Activated naive CD8-positive, alpha-beta T cell treated with anti-CD3 and anti-CD28 coated beads for 36 hours (primary cell): ENCODE measurements at places on chromosomes 1 and 21.
A peak's percentile ranks its signal among the peaks of the same experiment; 100 is the strongest.

DNA sequence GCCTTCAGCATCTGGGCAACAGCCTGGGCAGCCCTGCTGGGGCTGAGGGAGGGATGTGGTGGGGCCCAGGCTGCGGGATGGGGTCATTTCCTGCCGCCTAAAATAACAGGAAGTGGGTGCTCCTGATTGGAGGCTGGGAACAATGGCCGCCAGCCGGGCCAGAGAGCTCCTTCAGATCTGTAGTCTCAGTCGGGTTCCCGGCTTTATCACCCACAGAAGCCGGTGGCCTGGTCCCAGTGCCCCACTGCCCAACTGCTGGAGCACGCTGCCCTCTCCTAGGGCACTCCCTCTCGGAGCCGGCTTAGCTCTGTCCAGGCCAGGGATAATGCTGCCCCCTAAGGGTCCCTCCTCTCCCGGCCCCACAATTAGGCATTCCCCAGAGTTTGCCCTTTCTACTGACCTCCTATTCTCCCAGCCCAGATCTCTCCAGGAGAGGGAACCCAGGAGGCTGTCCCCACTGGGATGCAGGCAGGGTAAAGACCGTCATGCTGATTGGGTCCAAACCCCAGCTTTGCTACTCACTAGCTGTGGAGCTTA is 5.1 kb downstream of the MAP7D1 start:
- DNase-seq: peak; percentile 79

- no peak for DNase-seq
Observed at GRCh38 chr1:119268879-119269278, 99.7 kb upstream of the HAO2 start.

GRCh38 chr1:5968161-5968736 is 24.0 kb downstream of the NPHP4 start:
- no peak for DNase-seq

- DNase-seq: no peak
Observed at GRCh38 chr1:244311784-244312532, 139.8 kb downstream of the ADSS2 start.

DNA sequence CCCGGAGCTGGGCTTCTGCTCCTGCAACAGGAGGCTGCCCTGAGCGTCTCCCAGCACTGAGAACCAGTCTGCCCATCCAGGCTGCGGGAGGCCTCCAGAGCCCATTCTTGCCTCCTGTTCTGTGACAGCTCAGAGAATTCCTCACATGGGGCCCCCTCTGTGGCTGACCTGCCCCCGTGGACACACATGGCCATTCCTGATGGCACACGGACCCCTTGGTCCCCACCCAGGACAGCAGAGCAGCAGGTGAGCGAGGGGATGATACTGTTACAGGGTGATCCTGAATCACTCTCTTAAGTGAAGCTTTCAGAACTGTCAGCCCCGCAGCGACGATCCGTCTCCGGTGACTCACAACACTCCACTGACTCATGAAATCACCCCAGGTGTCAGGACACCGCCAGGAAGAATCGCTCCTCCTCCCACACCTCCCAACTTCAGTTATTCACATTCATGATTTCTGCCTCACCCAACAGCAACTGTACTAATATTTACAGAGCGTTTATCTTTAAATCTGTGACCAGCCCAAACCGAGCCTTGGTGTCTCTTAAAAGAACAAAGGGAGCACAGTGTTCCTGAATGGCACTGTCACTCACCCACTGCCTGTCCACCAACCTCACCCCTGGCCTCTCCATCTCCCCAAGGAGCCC is 22.5 kb downstream of the CHD5 start:
- no peak for DNase-seq

- DNase-seq: no peak
Observed at GRCh38 chr1:55447488-55447887, 232.3 kb upstream of the USP24 start.

DNA sequence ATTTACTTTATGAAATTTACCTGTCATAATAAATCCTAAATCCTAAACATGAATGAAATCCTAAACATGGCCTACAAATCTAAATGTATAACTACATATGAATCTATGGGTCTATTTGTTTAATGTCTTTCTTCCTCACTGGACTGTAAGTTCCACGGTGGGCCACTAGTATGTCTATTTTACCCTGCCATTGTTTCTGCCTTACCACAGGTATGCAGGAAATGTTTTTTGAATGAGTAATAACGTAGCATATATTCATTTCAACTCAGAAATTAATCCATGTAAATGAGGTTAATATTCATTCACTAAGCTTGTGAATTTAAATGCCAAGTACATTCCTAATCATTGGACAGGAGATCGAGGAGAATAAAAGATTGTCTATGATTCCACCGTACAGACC is 35.3 kb downstream of the B3GALNT2 start:
- no peak for DNase-seq

DNA sequence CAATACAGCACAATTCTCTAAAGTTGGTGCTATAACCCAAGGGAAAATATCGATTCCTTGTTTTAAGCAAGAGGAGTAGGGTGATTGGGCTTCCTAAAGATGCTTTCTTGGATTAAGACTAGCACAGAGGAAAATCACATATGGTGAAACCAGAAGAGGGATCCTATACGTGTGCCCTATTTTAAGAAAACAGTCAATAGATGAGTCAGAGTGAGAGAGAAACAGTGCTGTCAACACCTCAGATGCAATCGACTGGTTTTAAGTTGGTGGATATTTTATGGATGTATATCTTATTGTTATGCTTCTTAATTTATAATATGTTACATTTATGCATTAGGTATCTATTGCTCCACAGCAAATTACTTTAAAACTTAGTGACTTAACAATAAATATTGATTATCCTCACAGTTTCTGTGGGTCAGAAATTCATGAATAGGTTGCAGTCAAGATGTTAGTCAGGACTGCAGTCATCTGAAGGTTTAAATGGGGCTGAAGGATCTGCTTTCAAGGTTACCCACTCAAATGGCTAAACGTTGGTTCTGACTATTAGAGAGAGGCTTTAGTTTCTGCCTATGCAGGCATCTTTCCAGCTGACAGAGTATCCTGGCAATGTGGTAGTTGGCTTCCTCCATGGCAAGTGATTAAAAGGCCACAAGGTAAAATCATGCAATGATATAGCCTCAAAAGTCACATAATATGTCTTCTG is 61.6 kb upstream of the DEPDC1 start:
- DNase-seq: no peak

- DNase-seq: no peak
Observed at GRCh38 chr1:125066385-125066784, 3881.6 kb downstream of the SRGAP2C start.

DNA sequence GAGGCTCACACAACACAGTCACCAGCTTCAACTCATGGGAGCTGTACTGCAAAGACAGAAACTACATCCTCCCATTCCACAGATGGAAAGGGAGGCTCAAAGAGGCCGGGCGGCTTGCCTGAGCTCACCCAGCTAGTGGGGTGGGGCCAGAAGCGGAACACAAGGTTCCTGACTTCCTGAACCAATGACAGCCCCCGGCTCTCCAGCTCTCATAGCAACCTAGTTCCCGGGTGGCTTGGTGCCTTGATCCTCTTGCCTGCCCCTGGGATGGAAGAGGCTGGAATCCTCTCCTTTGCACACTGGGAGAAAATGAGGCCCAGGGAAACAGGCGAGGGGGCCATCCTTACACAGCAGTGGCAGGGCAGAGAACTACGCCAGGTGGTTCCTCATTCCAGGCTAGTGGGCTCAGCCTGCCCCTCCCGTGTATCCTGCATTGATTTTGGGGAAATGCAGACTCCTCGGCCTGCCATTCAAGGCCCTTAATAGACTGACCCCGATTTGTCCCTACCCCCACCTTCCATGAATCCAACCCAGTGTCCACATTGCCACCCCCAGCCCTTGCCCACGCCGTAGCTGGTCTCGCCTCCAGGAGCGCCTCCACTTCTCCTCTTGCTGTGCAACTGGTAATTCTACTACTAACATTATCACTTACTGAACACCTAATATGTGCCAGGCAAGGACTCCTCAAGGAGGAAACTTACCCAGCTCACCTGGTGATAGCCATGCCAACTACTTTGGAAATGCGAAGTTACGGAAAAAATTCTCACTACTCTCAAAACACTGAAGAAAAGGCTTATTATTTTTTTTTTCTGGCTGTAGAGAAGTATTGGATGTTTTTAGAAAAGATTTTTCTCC is 5.0 kb downstream of the RAP1GAP start:
- no peak for DNase-seq

GRCh38 chr1:152050886-152051675 is 14.3 kb upstream of the S100A11 start:
- no peak for DNase-seq

DNA sequence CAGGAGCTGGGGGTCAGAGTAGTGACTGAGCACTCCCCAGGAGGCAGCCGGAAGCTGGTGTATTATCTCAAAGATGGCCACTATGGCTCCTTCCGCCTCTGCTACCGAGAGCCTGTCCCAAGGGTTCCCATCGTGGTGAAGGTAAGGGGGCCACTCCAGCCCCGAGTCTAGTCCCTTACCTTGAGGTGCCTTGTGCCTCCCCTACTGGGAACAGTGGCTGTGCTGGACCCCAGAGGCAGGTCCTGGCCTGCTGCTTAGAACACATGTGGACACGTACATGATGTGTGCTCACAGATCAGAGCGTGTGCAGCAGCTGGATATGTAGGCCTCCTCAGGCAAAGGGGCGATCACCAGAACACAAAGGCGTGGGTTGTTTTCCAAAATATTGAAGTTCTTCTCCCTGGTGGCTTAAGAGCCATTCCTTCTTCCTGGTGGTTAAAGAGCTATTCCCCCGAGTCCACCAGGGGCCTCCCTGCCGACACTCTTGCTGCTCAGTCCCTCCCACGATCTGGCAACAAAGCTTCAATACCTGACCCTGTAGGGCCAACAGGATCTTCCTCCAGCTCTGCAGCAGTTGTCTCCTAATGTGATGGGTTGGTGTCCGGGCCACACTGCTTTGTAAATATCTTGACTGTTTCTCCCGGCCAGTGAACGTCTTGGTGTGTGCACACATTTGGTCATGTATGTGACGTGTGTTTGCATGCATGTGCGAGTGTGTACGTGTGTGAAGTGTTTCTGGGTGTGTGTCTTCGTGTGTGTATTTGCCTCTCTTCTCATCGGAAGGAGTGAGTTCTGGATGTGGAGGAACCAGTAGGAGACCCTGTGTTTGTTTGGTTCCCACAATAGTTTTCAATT is 68.4 kb upstream of the TINAGL1 start:
- no peak for DNase-seq

GRCh38 chr1:66237722-66238479 is 296.1 kb upstream of the SGIP1 start:
- no peak for DNase-seq
